CMK (cell line): ENCODE measurements at places on chromosomes 3 and 15.
A peak's percentile ranks its signal among the peaks of the same experiment; 100 is the strongest.

- DNase-seq, result no peak
Observed at GRCh38 chr3:189142527-189142926, 29.2 kb upstream of the TPRG1 start.

GRCh38 chr3:3559786-3560185 lies 239.4 kb upstream of the LRRN1 start:
- DNase-seq, result no peak

DNA sequence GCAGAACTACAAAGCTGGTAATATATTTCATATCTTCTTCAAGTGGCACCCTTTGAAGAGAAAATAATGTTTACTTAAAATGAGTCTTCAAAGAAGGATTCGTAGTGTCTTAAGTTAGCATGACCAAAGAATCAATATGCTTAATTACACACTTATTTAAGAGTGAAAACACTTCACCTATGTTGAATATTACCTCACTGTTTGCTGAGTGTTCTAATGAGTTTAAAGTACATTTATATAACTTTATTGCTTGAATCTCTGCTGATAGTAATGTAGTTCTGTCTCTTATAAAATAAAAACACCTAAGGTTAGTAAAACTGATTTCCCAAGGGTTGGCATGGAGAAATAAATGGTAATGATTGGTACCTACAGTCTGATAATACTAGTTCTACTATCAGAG lies 143.3 kb upstream of the SLC2A2 start:
- DNase-seq, result no peak

DNA sequence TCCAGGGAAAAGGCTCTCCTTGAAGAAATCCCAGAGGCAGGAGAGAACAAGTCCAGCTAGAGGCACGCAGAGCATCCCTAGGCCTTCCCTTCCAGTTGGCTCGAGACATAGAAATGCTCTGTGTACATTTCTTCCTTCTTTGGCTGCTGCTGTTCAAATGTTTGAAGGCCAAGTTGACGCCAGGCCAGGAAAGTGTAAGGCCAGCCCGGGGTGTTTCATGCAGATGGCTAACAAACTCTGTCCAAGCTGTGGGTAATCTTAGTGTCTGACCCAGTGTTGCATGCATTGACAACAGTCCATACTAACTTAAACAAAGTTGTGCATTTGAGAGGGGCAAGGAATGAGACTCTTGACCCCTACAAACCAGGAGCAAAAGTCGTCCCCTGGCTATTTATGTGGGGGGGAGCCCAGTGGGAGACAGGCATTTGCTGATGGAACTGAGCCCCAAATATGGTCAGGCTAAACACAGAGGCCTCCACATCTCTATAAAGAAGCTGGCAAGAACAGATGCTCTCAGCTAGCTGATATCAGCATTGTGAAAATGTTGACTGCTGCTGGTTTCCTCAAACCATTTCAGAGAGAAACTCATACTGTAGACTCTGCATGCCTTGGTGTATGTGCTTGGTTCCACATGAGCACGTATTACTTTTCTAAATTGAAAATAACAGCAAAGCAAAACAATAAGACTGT lies 139.5 kb downstream of the ADAMTS9 start:
- no peak for DNase-seq

DNA sequence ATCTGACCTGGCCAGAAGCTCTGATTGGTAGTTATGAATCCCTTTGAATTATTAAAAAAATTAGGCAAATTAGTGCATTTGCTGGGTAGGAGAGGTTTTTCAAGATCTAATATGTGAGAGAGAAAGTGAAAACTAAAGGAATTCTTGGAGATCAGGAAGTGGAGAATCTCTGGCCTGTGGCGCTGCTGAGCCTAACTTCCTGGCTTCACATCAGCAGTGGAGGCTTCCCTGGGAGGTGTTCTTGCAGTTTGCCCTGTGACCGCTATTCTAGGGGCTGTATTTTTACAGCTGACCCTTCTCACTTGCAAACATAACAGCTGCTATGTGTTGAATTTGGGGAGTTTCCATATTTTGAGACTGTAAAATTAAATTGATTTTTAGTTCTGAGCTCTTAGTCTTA lies 166.4 kb downstream of the ATG7 start:
- DNase-seq, result no peak

- no peak for DNase-seq
Observed at GRCh38 chr3:16229681-16230080, 35.1 kb downstream of the DPH3 start.

GRCh38 chr15:31298707-31299172 lies 27.9 kb upstream of the KLF13 start:
- no peak for DNase-seq

GRCh38 chr15:78396186-78396814 lies 41.7 kb upstream of the IREB2 start:
- no peak for DNase-seq

- DNase-seq, result no peak
Observed at GRCh38 chr3:15556512-15556911, 35.0 kb upstream of the COLQ start.

GRCh38 chr15:58425185-58425584 lies 6.6 kb upstream of the LIPC start:
- no peak for DNase-seq

DNA sequence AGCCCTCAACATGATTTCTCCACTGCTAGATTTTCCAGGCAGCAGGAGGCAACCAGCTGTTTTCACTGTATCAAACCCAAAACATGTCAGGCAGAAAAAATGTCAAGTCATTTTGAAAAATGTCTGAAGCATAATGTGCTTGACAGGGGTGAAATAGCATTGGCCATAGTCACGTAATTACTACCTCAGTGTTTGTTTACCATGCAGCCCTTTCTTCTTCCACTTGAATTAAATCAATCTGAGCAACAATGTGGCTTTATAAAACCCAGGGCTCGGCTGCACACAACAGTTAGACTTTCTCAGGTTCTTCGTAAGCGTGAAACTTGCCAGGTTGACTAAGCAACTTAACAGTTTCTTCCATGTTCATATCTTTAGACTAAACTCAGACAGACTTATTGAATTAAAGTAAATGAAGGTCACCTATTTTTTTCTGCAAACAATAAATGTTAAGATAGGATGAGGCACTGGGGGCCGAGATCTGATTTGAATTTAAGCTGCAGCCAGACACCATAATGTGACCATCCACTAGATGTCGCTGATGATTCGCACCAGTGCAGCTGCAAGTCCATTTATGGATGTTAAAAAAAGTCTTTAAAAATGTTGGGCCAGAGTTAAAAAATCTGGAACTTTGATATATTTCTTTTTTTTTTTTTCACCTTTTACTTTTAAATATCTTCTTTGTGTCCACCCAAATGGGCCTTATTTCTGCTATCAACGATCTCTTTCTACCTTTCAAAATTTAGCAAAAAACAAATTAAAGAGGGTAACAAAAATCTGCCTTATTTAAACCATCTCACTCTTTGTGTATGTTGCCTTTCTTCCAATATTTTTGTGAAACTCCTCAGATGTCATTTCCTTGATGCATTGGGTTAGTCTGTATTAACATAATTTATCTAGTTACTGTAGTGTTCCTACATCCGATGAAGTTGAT lies 305.9 kb downstream of the CACNA2D3 start:
- peak; percentile 17 for DNase-seq

DNA sequence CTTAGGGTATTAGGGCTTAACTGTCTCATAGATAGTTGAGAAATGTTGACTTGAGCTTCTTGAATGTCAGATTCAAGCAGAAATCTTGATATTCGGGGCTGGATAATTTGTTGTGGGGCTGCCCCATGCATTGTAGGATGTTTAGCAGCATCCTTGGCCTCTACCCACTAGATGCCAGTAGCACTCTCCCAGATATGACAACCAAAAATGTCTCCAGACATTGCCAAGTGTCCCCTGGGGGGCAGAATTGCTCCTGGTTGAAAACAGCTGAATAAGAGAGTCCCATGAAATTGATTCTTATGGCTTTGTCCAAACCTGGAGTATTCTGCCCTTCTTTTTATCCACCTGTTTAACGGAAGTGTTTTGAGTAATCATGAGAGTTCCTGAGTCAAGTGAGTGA lies 15.9 kb upstream of the LCMT2 start:
- DNase-seq, result no peak

DNA sequence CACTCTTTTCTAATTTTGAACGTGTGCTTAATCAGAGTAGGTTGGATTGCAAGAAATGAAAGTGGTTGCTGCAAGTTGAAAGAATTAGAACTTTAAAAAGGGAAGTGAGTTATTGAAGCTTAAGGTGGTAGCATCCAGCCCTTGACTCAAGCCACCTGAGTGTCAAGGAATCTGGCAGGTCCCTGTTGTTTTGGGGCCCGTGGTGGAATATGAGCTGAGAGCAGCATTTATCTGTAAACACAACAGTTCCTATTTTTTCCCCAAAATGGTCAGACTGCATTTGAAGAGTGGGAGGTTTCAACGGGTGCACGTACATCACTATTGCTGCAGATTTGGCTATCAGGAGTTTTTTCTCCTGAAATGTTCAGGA lies 1.7 kb downstream of the ITPR1 start:
- DNase-seq, result no peak

GRCh38 chr3:54950391-54951003 lies 22.6 kb upstream of the LRTM1 start:
- no peak for DNase-seq

DNA sequence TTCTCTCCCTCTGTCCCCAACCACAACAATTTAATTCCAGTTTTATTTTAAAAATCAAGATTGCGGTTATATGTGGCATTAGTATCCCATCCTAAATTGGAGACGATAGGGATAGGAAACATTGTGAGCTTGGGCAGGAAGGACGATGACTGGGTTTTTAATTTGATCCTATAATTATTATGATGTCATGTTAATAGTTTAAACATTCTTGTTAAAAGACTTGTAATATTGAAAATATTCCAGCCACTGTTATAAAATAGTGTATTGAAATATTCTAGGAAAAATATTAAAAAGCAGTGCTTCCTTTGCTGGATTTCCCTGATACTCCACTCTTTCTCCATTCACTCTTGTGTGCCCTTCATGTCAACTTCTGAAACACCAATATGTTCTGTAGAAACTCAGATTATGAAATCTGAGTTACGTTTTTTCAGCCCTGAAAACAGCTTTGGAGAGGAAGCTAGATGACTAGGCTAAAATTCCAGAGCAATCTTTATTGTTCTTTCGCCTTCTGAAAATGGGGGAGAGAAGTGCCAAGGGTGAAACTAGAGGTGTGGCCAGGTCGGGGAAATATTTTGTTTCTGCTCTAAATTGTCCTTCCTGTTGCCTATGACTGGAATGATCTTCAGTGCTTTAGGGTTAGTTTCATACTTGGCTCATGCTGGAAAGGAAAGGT lies 46.1 kb upstream of the MAP3K13 start:
- no peak for DNase-seq

DNA sequence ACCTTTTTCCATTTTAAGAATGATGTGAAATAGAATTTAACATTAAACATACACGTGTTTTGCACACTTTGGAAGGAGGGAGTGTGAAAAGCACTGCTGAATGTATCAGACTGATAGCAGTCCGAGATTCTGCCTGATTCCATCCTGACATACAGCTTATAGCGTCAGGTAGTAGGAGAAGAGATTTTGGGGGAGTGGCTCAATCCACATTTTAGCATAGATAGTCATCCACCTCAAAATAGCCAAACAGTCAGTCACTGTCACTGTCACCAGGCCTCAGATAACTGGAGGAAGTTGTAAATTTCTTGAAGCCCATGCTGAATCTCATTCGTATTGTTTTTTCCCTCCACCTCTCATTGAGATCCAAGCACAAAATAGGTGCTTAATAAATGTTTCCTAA lies 35.4 kb upstream of the ARHGEF26 start:
- no peak for DNase-seq

DNA sequence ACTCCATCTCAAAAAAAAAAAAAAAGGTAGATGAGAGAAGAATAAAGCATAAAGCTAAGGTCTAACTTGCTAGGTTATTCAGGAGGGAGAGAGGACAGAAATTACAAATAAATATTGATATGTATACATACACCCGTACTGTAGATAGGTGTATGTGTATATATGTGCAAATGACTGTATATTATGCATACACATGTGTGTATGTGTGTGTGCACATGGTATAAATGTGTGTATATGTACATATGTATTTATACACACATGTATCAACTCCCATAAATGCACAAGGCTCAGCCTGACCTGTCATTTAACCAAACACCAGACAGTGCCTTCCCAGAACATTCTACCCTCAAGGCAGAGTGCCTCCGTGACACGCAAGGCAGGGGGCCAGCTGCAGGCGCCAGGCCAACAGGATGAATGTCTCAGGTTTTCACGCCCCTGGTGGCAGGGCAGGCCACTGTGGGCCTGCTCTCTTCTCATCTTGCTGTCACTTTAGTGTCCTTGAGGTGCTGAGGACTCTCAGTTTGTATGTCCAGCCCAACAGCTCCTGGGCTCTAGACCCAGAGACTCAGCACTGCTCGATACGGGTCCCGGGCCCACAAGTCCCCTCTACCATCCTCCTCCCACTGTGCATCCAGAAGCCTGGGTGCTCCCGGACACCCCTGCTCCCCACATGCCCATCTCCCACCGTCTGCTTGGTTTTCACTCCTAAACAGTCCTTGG lies 40.4 kb downstream of the TM2D3 start:
- DNase-seq, result no peak

DNA sequence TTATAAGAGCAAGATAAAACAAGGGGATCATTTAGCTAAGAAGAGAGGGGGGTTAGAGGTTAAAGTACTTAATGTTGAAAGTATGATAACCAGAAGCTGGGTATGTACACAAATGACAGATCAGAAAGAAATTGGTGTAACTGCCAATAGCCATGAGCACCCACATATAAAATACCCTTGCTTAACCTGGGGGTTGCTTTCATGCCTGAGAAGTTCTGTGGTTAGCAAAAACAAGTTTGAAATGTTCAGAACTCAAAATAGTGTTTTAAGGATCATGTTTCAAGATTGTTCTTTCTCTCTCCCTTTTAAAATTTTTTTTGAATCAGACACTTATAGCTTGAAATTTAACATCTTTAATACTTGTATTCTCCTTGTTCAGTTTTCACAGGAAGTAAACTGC lies 321.4 kb upstream of the GBE1 start:
- DNase-seq, result no peak

DNA sequence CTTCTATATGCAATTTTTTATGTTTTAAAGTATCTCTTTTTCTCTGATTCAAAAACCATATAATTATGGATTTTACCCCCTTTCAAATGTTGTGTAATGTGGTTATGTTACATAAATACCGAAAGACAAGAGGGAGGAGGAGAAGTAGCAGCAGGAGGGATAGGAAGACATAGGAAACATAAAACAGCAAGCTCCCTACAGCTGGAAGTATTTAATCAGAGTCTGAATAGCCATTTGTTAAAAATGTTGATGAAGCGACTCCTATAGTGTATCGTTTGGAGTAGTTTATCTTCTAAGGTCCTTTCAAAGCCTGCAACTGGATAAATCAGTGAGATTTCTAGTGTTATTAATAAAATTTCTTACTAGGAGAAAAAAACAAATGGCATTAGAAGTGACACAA lies 598.1 kb upstream of the GOLIM4 start:
- no peak for DNase-seq

- DNase-seq, result no peak
Observed at GRCh38 chr15:43429687-43430086, 58.8 kb downstream of the TUBGCP4 start.

GRCh38 chr3:113129168-113129567 lies 82.2 kb upstream of the BOC start:
- no peak for DNase-seq

DNA sequence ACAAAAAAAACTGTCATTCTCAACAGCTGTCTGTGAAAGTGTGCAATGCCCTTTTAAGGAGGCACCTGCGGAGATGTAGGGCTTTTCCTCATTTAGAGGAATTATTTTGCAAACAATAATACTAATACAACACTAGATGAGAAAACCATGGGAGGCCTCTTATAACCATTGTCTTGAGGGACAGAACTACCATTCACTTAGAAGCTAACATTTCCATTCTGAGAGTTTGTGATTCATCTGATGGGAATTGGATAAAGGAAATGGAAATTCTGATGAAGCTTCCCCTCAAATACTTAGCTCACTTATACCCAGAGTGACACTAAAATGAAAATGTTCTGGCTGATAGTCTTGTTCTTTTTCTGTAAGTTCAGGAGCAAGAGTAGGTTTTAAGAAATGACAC lies 147.7 kb downstream of the CADPS start:
- no peak for DNase-seq
